Adrenal gland (tissue), 19 donors: ENCODE measurements at places on chromosomes 6 and 20. TPM values are rescaled to one million over a fixed set of nuclear protein-coding genes. Genes with fewer than 3 reads are reported as not detected.

DNA sequence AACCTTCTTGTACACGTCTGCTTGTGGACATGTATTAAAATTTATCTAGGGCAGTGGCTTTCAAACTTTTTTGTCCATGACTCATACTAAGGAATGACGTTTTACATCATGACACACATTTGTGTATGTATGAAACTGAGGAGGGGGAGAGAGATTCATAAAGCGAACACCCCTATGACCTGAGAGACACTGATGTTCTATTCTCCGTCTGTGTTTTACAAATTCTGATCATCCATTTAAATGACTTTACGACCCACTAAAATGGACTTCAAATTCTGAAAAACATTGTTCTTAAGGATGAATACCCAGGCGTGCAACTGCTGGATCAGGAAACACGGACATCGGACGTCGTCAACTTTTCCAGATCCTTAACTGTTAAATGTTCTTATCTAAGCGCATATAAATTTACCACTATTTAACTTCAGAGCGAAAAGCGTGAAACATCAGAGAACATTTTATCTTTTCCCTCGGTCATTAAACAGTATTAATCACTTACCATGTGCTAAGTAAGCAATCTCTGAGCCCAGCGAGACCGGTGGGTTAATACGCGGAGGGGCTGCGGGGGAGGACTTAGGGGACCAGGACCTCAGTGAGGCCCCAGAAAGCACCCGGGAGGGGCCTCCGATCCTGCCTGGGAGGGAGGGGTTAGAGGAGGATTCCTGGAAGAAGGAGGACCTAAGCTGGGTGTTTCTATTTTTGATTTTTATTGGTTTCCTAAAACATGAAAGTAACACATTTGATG lies 1.2 kb downstream of the PLAGL1 start:
- DNase-seq: peak; percentile 26

- DNase-seq: no peak
Observed at GRCh38 chr20:61026731-61027130, 225.3 kb upstream of the CDH4 start.

The MOG gene
- not detected for polyA plus RNA-seq

DNA sequence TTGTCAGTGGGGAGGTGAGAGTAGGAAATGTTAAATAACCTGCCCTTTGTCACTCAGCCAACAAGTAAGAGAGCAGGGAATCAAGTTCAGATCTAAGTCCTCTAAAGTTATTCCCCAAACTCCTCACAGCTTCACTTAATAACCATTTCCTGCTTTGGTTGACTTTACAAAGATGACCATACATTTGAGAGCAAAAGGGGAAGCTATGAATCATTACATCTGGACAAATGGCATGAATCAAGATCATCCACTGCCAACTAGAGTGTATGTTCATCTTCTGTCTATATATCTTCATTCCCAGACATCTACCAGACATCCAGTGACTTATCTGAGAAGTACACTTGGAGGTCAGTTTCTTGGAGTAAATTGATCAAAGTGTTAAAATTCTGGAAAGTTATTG lies 15.1 kb upstream of the HIVEP2 start:
- no peak for DNase-seq

GRCh38 chr6:156852858-156853216 lies 75.7 kb downstream of the ARID1B start:
- DNase-seq: no peak

DNA sequence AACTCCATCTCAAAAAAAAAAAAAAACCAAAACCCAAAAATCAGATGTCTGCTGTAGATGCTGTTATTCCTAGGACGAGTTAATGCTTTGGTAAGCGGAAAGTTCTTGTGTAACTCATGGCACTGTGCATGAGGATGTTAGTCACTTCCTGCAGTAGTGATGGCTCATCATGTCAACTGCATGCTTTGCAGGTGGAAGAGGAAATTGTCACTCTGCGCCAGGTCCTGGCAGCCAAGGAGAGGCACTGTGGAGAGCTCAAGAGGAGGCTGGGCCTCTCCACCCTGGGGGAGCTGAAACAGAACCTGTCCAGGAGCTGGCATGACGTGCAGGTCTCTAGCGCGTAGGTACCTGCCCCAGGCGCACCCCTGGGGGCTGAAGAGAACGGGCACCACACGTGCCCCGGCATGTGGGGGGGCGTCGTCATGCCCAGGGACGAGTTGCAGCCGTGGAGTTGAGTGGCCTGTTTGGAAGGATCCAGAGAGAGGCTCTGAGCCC lies 8.5 kb downstream of the TPD52L2 start:
- DNase-seq: peak; percentile 61

- no peak for DNase-seq
Observed at GRCh38 chr20:25318471-25319240, 70.8 kb downstream of the PYGB start.

- DNase-seq: no peak
Observed at GRCh38 chr6:106064756-106065155, 21.4 kb upstream of the PRDM1 start.

DNA sequence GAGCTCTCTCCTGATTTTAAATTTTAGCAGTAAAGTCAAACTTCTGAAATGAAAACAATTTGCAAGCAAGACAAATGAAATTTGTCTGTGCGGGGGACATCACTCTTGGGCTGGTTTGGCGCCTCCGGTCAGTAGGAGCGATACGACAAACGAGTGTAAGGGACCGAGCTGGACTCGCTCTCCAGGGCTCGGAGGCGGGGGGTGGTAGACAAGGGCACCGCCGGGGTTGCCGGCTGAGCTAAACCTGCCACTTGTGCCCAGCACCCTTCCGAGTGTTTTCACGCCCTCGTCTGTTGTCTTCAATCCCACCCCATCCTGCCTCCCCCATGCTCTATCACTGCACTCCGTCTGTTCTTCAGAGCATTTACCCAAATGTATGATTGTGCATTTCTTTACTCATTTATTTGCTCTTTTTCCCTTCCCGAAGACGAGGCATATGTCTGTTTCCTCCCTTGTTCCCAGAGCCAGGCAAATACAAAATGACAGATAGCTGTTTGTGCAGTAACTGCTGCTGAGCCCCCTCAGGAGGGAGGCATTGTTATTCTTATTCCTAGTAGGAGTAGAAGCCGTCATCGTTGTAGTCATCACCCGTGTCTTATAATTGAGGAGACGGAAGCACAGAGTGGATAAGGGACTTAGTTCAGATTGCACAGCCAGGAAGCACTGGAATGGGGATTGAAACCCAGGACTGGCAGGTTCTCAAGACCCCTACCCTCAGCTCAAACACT lies 62.8 kb upstream of the APCDD1L start:
- DNase-seq: no peak

GRCh38 chr6:133969285-133969920 lies 16.4 kb downstream of the TBPL1 start:
- no peak for DNase-seq

The CDKAL1 gene
- 3.9 TPM for polyA plus RNA-seq
